ENCODE measurements at places on chromosomes 5 and 9. TPM values are rescaled to one million over a fixed set of nuclear protein-coding genes. Genes with fewer than 3 reads are reported as not detected.

C1QTNF2 gene
- polyA plus RNA-seq = 0.90 TPM

GRCh38 chr5:83946516-83946915 lies 225.9 kb upstream of the HAPLN1 start:
- DNase-seq = no peak

RNF130 gene
- polyA plus RNA-seq = 72.2 TPM

AMBP gene
- polyA plus RNA-seq = 0.83 TPM

GRCh38 chr9:12094046-12094445 lies 599.1 kb upstream of the TYRP1 start:
- no peak for DNase-seq

ARID3C gene
- 0.21 TPM for polyA plus RNA-seq

CHSY3 gene
- polyA plus RNA-seq = 4.6 TPM

CNTFR gene
- polyA plus RNA-seq = 34.5 TPM

- DNase-seq = no peak
Measured at GRCh38 chr5:123482258-123482657, 29.7 kb upstream of the CSNK1G3 start.

PAEP gene
- not detected for polyA plus RNA-seq

DNA sequence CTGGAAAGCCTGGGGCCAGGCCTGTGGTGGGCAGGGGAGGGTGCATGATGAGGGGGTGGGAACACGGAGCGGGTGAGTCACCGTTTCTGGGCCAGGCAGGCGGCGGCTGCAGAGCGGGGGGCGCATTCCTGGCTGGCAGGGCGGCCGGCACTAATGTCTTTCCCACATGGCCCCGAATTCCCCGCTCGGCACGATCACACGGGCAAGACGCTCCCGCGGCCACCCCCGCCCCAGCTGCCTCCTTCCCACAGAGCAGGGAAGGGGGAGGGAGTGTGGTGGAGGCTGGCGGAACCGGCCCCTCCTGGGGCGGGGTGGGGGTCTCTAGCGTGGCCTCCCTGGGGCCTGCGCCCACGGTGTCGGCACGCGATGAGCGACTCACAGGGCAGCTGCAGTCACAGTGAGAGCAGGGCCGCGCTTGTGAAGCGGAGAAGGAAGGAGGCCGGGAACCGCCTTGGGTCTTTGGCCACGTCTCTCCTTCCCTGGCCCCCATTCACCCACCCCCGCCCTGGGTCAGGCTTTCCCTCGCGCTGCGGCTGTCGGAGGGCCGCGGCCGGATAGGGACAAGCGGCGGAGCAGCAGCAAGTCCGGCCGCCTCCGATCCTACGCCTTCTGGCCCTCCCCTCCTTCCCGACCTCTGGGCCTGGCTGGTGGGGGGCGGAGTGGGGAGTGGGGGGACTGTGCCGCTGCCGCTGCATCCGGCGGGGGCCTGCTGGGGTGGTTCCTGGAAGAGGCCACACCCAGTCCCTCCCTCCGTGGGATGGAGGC lies 48.9 kb downstream of the CXXC5 start:
- peak; percentile 73 for DNase-seq

DNA sequence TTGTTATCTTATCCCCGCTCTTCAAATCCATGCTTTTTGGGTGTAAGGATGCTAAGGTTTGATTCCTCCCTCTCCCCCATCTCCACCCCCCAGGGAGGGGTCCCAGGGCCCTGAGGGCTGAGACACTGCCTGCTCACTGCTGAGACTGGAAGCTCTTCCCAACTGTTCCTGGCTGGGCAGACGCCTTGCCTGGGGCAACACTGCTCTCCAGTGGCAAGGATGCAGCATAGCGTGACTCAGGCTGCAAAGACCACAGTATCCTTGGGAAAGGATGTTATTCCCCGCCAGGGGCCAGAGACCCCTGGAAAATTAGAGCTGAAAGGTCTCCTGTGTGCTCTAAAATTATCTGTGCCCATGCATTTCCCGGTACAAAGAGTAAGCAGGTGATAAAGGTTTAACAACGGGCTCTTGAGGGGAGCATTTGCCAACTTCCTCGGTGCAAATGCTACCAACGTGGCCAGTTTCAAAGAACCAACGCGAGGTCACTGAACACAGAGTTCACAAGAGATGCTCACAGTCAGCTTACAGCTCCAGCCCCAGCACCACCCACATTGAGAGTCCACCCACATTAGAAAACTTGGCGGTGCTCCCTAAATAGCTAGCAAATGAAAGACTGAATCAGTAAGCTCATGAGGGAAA lies 271.9 kb downstream of the NSG2 start:
- no peak for DNase-seq

DNA sequence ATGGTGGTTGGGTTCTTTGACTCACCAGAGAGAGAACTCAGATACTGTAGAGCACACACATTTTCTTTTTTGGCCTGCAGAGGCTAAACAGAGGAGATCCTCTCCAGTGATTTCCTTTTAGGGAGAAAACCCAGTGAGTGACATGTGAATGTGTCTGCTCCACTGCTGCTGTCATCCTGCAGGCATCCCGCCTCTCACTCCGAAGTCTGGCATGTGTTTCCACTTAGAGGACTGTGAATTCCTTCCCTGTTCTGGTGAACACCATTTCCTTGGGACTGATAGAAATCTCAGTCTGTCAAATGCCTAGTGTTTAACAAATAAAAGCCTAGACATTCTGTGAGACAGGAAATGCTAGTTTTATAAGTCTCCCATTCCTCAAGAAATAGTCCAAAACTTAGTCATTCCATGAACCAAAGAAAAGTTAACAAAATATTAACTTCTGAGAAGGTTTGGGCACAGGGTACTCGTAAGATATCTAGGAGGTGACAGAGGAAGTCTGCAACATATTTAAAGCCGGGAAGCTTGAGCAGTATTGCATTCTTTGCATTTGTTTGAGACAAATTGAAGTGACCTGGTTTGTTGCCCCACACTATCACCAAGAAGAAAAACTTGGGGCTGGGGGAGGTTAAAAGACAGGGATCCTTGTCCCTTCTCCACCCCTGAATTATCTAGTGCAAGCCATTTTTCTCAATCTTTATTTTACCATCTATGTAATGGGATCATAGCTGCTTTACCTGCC lies 74.9 kb upstream of the NIPAL4 start:
- no peak for DNase-seq

SHOC1 gene
- 0.85 TPM for polyA plus RNA-seq

FBP2 gene
- polyA plus RNA-seq = not detected

GRCh38 chr5:138610918-138611677 lies 35.9 kb upstream of the HSPA9 start:
- DNase-seq = peak; percentile 61

DYNC2I2 gene
- 57.6 TPM for polyA plus RNA-seq

DNA sequence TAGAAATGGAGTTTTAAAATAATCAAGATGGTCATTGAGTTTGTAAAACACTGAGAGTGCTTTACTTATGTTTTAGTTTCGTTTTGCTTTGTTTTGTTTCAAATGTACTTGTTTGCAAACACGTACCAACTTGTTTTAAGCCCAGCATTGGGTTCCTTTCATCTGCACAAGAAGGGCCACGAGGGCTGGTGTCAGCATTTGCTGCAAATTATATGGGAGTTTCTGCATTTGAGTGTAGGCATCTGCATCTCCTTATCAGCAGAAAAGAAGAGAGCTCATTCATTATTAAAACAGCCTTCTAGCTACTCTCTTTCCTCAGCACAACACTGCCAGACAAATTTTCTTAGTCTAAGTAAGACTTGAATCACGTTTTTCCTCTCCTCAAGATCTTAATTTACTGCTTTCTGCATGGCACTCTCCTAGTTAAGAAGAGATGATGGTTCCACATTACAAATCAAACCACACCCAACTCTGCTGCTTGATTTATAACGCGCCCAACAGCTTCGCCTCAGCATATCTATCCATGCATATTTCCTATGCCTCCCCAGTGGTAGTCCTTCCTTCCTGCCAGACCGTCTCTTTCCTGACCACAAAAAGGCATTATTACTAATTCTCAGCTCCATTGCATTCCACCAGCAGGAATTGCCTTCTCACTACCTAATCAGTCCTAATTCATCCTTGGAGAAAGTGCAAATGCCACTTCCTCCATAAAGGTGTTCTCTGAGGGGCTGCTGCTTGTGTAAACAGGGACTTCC lies 95.2 kb upstream of the CAST start:
- DNase-seq = no peak

- no peak for DNase-seq
Measured at GRCh38 chr5:74394528-74394915, 246.0 kb downstream of the ENC1 start.

- DNase-seq = peak; percentile 47
Measured at GRCh38 chr9:10265153-10265631, 347.6 kb downstream of the PTPRD start.

CFAP157 gene
- polyA plus RNA-seq = 2.7 TPM

DNA sequence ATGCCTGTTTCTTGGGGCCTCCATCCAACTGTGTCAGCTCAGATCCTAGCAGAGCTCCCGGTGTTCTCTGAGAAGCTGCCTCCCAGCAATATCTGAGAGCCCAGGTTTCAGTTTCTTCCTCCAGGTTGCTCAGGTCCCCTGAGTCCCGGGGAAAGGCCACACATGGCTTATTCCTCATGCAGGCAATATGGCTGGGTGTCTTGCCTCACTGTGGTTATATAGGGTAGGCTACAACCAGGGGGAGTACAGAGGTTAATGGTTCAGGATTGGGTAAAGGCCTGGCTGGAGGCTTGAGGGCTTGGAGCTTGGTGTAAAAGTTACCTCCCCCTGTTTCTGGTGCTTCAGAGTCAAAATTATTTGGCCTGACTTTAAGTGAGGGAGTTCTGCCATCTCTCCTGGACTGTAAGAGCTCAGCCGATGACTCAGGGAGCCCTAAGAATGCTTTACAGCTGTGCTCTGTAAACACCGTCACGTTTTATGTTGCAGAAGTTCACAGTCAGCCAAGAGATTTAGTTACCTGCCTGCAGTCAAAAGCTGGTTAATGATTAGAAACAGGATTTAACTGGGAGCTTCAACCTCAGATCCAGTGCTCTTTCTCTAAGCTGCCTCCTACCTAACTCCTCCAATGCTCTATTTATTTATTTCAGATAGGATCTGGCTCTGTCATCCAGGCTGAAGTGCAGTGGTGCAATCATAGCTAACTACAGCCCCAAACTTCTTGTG lies 24.3 kb upstream of the UBAP2 start:
- DNase-seq = peak; percentile 58

PCDHGA12 gene
- 0.94 TPM for polyA plus RNA-seq

DNA sequence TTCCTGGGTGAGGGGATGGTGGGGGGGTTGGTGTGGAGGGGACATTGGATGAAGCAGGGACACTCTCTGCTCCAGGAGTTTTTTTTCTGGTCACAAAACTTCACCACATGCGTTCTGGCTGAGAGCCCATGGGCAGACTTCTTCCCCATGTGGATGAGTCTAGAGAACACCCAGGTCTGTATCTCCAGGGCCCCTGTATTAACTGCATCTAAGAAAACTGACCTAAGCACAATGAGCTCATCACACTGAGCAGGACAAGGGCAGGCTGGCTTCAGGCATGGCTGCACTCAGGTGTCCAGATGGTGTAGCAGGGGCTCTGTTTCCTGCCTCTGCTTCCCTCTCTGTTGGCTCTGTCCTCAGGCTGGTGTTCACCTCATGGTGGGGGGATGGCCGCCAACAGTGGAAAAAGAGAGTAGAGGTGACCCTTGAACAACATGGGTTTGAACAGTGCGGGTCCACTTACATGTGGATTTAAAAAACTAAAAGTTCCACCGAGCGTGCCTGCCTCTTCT lies 85.3 kb upstream of the STC2 start:
- no peak for DNase-seq

DNA sequence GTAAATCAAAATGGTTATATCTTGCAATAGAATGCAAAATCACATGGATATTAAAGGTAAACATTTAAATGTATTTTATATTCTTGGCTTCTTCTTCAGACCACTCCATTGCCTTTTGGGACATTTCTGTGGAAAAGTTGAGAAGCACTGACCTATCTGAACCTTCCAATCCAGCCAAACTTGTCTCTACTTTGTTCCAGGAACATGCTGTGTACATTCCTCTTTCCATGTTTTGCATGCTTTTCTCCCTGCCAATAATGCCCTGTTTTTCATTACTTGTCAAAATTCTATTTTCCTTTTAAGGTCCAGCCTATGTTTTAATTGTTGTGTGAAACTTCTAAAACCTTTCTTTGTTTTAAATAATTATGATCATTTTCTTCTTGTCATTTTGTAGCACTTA lies 28.3 kb downstream of the JAK2 start:
- no peak for DNase-seq

MARCHF11 gene
- polyA plus RNA-seq = 4.3 TPM

GRCh38 chr5:73066466-73066865 lies 53.9 kb upstream of the TMEM171 start:
- DNase-seq = no peak

DNA sequence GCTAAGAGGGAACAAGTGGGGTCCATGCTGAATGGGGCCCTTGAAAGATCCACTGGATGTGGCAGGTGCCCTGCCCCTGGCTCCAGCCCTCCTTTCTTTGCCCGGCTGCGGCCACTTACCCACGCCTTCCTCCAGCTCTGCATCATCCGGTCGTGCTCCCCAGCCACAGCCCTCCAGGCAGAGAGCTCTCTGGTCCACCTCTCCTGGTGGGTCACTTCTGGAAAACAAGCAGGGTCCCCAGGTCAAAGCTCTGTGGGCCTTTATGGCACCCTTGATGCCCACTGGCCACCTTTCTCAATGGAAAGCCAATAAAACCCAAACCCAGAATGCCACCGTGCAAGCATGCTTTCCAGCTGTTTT lies 45.0 kb downstream of the SECISBP2 start:
- no peak for DNase-seq

MEIKIN gene
- 0.19 TPM for polyA plus RNA-seq

- no peak for DNase-seq
Measured at GRCh38 chr5:27009540-27009915, 28.9 kb downstream of the CDH9 start.

GRCh38 chr9:79858508-79858907 lies 286.7 kb downstream of the TLE4 start:
- DNase-seq = no peak

GRCh38 chr9:129455151-129455995 lies 165.5 kb downstream of the C9orf50 start:
- no peak for DNase-seq

PPP2R2B gene
- 15.0 TPM for polyA plus RNA-seq

GRCh38 chr9:100473276-100474081 lies 530 bp downstream of the TMEFF1 start:
- no peak for DNase-seq

CCNI2 gene
- 2.6 TPM for polyA plus RNA-seq

GRCh38 chr5:112205846-112206245 lies 213.2 kb downstream of the EPB41L4A start:
- no peak for DNase-seq
